Activated B cell treated with CpG ODN at 0.5 μM for 24 hours (primary cell): ENCODE measurements at places on chromosomes 4 and X.

GRCh38 chr4:137968956-137969678 lies 273.0 kb downstream of the SLC7A11 start:
- DNase-seq, result no peak

- DNase-seq, result no peak
Observed at GRCh38 chrX:20477836-20478524, 211.3 kb upstream of the RPS6KA3 start.

DNA sequence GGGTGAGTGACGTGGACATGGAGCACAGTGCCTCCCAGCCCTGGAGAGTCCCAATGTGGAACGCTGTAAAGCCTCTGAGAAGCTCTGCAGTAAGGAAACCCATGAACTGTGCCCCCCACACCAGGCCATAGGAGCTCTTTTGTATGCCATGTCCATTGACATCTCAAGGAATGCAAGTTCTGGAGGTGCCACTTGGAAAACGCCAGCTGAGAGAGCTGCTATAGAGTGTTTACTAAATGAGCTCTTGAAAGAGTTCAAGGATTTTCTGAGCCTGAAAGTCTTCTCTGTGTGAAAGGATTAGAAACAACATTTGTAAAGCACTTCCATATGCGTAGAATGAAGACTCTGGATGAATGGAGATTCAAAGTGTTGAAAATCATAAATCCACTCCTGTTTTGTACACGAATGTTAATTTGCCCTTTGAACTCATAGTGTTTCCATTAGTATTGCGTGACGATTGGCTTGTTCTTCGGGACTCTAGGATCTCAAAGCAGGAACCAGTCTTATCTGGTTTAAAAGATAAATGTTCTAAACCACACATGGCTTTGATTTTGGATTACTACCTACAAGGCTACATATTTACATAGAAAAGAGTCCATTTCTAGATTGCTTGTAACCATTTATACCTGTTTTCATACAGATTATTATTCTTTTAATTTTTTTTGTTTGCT lies 41.8 kb upstream of the STOX2 start:
- DNase-seq, result no peak

DNA sequence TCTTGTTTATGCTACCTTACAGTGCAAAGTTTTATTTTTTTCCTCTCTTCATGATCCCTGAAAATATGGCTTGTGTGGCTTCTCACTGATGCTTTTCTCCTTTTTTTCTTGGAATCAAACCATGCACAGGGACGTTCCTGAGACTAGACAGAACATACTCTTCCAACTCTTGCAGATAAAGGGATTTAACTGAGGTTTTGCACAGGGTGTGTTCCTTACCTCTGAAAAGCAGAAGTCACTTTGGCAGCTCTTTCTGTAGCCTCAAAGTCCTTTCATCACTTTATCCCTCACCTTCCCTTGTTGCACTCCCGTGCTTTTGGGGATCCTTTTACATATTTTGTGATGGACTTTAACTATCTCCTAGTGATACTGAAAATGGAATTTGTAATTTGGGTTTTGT lies 300.1 kb downstream of the SPRY1 start:
- DNase-seq, result no peak

- DNase-seq, result no peak
Observed at GRCh38 chr4:106318511-106318910, 2.2 kb downstream of the AIMP1 start.

GRCh38 chrX:118114971-118115370 lies 1.6 kb downstream of the KLHL13 start:
- no peak for DNase-seq

GRCh38 chr4:55931833-55932232 lies 16.9 kb upstream of the CEP135 start:
- DNase-seq, result no peak

DNA sequence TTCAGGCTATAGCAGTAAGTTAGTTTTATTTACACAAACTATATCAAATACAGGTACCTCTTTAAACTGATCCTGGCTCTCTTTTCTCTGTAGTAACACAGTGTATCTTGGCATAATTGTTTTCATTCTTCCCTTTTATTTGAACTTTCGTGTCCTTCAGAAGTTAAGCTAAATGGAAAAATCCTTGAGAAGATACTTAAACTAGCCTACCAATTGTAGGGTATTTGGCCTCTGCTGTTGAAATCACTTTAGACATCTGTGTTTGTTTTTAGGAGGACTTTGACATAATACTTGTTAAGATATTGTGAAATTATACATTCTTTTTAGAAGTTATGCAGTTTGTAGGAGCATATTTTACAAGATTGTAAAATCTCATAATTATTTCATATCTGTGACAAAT lies 90.3 kb upstream of the GK2 start:
- DNase-seq, result no peak

GRCh38 chrX:119693040-119693995 lies at the start of gene SEPTIN6:
TSS of gene SEPTIN6 (minus strand) at chrX:119693168. CDS start at chrX:119693105, 63 bp downstream.
- DNase-seq, result peak; percentile 70

DNA sequence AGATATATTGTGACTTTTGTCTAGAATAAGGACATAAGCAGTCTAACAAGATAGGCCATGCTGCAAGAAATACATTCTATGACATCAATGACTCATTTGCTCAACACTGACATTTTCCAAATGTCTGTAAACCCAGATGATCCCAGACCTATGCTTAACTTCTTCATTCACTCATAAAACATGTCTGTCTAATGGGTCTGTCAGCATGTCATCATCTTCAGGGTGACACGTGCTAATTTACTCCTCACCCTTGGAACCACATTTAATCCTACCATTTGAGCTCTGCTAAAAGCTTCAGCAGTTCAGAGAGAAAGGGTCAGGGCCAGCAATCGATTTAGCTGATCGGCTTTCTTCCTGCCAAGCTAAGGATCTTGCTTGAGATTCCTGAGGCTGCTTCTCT lies 109.4 kb upstream of the MAP3K15 start:
- no peak for DNase-seq

GRCh38 chrX:37776987-37777325 lies 2.9 kb upstream of the CYBB start:
- DNase-seq, result no peak

DNA sequence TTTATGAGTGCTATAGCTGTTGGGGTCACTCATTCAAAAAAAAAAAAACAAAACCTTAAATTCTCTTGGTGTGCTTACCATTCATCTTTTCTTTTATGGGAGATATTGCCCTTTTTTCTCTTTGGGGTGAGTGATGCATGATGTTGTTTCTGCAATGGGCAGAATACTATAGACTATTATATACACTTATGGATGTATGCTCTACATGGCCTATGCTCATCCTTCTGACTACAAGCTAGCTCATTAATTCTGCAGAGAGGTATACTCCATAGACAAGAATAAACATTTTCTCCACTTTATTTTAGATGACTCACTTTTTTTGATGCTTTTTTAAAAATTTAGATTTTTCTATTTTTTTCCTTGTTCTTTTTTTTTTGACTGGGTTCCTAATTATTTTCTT lies 160.3 kb upstream of the ANK2 start:
- no peak for DNase-seq

DNA sequence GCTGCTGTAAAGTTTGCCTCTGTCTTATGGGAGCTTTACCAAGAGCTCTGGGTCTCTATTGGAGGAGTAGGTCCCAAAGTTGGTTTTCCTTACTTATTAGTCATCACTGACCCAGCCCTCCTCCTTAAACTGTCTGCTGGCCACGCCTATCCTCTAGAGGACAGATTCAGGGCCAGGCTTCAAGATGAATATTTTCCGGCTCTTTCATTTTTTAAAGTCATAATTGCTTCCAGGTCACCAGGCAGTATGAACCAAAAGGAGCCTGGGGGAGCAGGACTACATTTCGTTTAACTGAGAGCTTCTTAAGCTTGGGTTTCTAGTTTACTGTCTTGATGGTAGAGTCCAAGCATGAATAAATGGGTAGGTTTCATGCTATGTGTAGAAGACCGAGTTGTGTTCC lies 13.7 kb downstream of the BCORL1 start:
- DNase-seq, result no peak

DNA sequence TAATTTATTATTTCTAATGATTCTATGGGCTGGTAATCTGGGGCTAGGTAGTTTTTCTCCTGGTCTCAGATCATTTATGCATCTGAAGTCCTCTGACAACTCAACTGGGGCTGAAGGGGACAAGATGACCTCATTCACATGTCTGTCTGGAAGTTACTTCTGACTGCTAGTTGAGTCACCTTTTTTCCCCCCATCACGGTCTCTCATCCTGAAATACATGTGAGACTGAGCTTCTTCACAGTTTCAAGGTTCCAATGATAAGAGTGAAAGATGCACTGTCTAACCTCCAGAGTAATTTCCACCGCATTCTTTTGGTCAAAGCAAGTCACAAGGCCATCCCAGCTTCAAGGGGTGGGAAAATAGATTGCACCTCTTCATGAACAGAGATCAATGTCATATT lies 356.7 kb upstream of the RPS6KA3 start:
- no peak for DNase-seq

DNA sequence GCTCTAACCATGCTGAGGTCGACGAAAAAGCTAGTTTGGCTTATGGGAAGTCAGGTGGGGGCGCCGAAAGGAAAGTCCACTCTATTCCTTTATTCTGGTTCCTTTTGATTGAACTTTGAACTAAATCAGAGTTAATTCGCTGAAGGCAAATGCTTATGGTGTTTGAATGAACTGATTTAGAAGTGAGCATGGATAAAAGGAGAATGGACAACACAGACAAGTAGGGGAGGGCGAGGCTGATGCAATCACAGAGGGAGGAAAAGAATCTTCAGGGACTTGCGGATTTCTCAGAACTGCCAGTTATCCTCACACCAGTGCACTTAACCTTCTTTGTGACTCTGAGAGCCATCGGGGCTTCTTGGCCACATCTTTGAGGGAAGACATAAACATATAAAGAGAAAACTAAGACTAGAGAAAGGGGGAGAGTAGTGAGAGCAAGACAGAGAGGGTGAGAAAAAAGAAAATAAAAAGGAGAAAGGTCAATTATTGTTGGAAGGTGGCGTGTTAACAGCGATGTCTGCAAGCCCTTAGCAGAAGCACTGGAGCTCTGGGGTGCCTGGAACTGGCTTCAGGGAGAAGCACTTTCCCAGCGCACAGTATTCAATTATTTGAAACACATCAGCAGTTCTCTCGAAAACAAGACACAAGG lies 79.6 kb upstream of the PLAC1 start:
- DNase-seq, result no peak

DNA sequence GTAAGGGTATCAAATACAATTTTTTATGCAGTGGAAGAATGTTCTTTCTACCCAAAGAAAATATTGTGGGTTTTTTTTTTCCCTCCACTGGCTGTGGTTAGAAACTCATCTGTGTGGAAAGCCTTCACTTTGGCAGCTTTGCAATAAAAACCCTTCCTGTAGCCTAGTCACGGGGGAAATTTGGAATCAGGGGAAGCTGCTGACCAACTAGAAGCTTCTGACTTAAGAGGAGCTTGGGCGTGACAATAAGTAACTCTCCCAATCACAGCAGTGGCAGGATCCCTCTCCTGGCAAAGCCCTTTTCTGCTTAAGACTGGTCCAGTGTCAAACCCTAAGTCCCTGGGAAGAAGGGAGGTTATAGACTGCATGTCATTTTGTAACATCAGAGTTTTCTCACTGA lies 87.9 kb downstream of the LRRC66 start:
- no peak for DNase-seq

GRCh38 chr4:183202523-183202922 lies 103.5 kb downstream of the WWC2 start:
- no peak for DNase-seq

- DNase-seq, result no peak
Observed at GRCh38 chr4:140816806-140817510, 60.8 kb upstream of the TBC1D9 start.

DNA sequence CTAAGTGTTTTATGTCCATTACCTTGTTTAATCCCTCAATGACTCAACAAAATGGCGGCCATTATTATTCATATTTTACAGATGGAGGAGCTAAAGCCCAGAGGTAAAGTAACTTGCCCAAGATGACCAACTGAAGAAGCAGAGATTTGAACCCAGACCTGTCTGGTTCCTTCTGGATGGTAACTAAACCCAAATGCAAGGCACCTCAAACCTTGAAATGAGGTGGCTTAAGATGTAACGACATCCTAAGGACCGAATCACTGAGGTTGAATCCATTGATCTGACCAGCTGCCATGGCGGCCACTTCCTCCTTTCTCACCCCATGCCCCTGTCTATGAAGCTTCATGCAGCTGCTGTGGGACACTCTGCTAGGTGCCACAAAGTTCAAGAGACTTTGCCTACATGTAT lies 932 bp downstream of the TLR10 start:
- DNase-seq, result no peak

GRCh38 chr4:28831867-28832266 lies 1888.3 kb upstream of the PCDH7 start:
- DNase-seq, result no peak

- no peak for DNase-seq
Observed at GRCh38 chrX:77453190-77453589, 6.0 kb downstream of the FGF16 start.

DNA sequence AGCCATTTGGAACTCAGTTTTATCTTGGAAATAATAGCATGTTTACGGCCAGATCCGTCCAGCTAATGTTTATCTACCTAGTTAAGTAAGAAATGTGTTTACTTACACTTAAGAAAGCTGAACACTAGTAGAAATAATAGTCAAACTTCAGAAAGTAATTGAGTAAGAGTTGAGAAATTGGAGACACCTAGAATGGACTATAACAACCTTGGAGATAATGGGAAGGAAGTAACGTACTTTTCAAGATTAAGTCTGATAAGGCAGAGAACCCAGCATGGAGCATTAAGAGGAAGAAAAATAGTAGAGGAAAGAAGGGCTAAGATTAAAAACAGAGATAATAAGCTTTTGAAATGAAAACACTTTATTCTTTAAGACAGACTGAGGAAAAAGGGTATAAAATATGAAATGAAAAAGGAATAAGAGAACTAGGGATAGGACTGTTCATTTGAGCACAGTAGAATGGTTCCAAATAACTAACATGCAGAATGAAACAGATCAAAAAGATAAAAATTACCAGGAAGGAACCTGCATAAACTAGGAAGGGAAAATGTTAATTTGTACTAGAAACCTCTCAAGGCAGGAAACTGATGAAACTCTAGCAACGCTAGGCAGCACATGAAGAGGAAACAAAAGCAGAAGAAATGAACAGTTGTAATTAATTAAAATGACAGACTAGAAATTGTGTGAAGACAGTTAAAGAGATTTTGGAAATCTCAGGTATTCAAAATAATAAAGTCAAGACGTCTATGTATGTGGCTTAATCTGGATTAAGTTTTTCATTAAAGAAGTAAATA lies 71.7 kb downstream of the FBXW7 start:
- DNase-seq, result no peak

DNA sequence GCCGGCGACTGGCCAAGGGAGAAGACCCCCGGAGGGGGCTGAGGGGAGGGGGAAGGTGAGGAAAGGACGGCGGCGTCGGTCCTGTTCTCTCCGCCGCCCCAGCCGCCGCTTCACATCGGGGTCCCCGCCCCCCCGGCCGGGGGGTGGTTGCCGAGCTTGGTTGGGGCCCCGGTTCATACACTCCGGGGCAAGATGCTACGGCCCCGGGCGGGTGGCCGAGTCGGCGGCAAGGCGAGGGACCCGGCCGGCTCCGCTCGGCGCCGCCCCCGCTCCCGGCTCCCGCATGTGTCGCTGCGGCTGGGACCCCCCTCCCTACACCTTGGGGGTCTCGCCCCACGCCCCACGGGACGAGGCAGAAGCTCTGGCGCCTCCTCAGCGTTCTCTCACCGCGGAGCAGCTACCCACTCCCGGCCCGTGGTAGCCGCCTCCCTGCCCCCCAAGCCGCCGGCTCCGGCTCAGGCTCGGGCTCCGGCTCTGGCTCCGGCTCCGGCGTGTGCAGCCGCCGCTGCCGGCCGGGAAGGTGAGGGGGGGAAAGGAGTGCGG lies 461 bp downstream of the FBXW7 start:
- peak; percentile 46 for DNase-seq
